Anterior cingulate cortex (tissue), 58 donors: ENCODE measurements at places on chromosomes 12 and 14.

DNA sequence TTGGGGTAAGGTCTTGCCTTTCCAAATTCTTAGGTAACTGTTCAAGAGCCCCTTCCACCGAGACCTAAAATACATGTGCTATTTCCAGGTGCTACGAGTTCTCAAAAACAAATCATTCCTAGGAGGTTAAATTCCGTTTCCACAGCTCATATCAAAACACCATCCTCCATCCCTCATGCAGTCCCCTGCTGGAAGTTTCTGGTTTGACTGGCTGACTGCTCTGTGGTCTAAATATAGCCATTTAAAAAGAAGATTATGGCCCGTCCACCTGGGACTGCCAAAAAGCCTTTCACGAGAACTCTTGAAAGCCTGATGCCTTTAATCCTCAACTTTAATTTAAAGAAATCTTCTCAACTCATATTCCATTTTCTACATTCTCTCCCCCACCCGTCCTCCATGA is 201.5 kb upstream of the MYL2 start:
- DNase-seq, result no peak

DNA sequence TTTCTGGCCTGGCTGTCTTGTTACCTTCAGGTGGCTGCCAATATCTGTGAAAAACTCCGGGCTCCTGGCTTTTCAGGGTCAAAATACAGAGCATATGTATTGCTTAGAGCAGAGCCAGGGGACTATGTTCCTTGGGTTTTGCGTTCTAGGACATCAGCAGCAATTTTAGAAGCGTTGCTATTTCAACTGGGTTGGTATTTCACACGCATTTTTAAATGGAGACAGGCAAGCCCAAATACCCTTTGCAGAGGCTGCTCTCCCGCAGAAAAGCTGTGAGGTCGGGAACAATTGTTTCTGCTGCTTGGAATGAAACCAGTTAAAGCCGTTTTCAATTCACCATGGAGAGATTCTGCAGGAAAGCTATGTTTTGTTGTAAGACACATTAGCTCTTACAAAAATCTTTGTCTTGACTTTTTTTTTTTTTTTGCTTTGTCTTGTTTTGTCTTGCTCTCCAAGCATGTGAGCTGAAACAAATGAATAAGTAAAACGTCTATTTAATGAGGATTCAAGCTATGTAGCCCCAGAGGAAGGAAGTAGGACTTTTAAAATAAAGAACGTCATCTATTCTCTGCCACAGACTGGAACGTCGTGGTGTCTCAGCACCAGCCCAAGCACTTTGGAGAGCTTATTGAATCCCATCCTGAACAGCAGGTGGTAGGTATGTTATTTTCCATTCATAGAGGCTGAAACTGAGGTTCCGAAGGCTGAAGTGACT is 181.0 kb upstream of the TBX3 start:
- no peak for DNase-seq

DNA sequence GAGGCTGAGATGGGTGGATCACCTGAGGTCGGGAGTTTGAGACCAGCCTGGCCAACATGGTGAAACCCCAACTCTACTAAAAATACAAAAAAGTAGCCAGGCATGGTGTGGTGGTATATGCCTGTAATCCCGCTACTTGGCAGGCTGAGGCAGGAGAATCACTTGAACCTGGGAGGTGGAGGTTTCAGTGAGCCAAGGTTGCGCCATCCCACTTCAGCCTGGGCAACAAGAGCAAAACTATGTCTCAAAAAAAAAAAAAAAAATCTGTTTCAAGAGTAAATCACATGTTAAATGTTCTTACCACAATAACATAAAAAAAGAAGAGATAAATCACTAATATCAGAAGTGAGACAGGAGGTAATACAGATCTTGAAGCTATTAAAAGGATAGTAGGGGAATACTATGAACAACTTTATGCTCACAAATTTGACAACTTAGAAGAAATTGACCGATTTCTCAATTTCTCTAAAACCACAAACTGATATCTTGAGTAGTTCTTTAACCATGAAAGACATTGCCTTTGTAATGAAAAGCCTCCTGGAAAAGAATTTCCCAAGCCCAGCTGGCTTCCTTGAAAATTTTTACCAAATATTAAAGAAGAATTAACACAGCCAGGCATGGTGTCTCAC is 37.7 kb downstream of the TAOK3 start:
- DNase-seq, result no peak

GRCh38 chr14:81940651-81941050 is 407.0 kb upstream of the SEL1L start:
- no peak for DNase-seq

- no peak for DNase-seq
These were observed 58.9 kb upstream of the FRMD6 start for GRCh38 chr14:51592836-51593235.

DNA sequence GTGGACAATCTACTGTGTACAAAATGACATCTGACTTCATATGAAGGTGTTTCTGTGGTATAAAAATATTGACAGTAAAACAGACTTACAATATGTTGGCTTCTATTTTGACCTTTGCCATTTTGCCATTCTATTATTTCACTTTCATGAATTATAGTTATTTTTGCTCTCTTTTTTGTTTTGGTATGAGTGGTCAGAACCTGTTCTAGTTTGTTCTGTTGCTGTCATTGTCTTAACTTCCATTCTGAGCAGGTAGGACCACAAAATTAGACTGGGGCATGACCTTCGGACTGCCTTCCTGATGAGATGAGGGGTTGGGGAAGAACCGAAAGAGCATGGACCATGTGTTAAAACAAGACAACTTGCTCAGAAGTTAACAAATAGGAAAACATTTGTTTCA is 36.5 kb upstream of the IFNG-AS1 start:
- no peak for DNase-seq

GRCh38 chr14:54652605-54653052 is 85.7 kb downstream of the SAMD4A start:
- DNase-seq, result no peak

GRCh38 chr12:48880647-48881046 is 15.0 kb upstream of the RND1 start:
- no peak for DNase-seq

GRCh38 chr12:86170051-86170450 is 86.1 kb downstream of the MGAT4C start:
- DNase-seq, result no peak

DNA sequence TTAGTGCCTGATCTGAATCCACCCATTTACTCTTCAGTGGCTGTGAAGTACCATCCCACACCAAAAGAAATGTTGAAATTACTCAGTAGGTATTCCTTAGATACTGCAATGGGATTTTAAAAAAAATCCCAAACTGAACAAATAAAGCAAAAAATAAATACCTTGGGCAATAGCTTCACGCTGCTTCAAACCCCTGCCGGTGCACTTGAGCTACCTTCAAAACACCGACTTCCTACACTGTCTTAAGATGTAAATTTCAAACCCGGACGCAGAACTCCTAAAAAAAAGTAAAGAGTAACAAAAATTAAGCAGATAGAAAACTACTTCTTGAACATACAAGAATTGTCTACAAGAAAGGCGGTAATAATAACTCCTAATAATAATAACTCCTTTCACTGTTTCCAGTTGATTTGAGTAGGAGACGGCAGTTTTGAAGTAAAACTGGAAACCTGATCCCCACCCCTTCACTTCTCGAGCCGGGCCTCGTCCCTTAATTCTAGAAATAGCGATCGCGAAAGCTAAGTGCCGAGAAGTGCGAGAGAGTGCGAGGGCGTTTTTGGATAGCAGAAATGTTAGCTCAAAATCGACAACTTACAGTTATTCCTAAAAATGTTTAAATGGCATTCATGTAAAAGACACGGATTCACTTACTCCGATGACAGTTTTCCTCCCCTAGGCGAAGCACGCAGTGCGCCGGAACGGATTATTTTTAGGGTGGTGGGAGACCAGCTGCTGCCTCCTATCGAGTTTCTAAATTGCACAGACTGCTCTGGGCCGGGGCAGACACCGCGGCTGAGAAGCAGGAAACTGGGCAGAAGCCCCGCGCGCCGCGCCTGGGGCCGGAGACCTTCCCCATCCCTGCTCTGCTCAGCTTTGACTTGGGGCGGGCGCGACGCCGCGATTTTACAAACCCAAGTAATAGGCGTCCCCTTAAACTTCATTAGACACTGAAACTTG is at the start of gene ABCC9:
ABCC9 (minus strand) TSS at position 878 of the 957 bp plus-strand sequence. CDS start 4,752 bp downstream, outside the sequence.
- peak; percentile 6 for DNase-seq

DNA sequence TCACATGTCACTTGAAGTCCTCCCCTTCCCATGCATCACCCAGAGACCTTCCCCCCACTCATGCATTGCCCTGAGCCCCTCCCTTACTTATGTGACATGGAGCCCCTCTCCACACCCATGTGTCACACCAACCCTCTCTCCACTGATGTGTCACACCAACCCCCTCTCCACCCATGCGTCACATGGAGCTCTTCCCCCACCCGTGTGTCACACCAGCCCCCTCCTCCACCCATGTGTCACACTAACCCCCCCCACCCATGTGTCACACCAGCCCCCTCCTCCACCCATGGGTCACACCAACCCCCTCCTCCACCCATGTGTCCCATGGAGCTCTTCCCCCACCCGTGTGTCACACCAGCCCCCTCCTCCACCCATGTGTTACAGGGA is 30.4 kb downstream of the RTL1 start:
- no peak for DNase-seq

DNA sequence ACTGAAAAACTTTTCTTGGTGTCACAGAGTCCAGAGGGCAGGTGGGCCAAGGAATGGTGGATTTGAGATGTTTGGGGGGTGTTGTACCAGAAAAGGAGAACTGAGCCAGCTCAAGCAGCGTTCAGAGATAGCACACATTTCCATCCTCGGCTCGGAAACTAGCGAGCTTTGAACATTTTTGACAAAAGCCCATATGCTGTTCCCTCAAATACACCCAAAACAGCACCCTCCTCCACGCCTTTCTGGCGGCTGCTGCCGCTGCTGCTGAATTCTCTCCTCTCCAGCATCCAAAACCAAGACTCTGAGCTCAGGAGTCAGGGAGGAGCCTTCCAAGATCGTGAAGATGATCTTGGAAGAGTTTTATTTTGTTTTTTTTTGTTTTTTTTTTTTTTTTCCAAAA is 961 bp downstream of the SRRM4 start:
- DNase-seq, result no peak

- no peak for DNase-seq
These were observed 201.7 kb downstream of the EXOC5 start for GRCh38 chr14:57066887-57067513.

DNA sequence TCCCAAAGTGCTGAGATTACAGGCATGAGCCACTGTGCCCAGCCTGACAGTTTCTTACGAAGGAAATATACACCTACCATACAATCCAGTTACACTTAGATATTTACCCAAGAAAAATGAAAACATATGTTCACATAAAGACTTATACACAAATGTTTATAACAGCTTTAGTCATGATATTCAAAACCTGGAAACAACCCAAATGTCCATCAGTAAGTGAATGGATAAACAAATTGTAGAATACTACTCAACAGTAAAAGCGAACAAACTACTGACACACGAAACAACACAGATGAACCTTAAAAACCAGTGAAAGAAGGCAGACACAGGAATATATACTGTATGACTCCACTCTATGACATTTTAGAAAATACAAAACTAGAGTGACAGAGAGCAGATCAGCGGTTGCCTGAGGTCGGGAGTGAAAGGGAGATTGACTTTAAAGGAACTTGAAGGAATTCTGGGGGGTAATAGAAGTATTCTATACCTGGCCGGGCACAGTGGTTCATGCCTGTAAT is 83.6 kb downstream of the SPRING1 start:
- DNase-seq, result no peak

DNA sequence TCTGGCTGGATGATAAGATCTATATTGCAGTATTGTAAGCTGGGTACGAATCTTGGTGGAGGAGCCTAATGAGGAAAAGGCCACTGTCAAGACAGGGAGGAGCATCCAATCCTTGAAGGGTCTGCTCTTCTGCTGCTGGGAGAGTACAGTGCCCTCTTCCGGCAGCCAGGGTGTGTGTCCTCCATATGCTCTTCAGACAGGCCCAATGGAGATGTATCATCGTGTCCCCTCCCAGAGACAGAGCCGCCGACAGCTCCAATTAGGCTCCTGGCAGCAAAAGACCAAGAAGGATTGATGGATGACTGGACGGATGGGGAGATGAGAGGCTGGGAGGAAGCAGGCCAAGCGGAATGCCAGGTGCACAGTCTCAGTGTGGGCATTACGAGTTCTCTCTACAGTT is 51.6 kb upstream of the PIWIL1 start:
- DNase-seq, result no peak

GRCh38 chr12:108594960-108595710 is 2.7 kb downstream of the TMEM119 start:
- no peak for DNase-seq

DNA sequence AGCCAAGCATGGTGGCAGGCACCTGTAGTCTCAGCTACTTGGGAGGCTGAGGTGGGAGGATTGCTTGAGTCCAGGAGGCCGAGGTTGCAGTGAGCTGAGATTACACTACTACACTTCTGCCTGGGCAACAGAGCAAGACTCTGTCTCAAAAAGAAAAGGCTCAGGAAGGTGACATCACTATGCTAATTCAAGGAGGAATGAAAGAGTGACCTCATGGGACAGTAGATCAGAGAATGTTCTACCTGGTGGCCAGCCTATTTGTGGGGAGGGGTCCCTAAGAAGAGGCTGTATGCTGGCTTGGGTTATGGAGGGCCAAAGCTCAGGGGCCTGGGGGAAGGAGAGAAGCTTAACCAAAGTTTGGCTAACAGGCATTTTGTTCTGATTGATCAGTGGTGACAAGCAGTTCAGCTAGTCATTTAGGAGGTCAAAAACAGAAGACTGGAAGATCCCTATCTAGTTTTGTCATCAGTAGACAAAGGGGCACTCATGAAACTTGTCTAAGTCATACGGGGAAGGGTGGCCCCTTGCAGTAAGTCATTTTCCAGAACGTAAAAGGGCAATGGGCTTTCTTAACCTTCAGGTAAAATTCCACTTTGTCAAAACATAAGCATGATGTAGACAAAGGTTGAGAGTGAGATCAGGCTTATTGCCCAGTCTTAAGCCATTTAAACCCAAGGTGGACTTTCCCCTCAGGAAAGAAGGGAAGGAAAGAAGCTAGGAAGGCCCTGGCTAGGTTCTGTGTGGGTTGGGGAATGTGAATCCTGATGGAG is 60.8 kb upstream of the EEA1 start:
- DNase-seq, result no peak

DNA sequence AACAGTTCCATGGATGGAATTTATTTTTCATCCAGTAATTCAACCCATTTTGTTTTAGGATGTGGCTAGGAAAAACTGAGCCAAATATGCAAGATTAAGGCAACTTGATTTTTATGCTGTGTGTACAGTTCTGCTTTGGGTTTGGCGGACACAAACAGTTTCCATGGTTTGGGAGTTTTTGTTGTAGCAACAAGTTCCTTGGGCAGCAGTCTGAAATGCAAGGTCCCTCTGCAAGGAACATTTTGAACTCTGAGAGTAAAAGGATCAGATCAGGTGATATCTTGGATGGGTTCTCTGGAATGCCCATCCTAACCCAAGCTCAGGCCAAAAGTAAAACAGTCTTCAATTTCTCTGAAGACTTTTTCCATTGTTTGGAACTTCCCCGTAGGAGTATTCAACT is 161.2 kb downstream of the TMX1 start:
- DNase-seq, result no peak
